A549 treated with Hydrocortisone at 1 μM for 4 hours (cell line): ENCODE measurements at places on chromosomes 13 and 19. TPM values are rescaled to one million over a fixed set of nuclear protein-coding genes. Genes with fewer than 3 reads are reported as not detected.

Gene SHISA7
- not detected in 5 replicates for total RNA-seq

Gene ZNF536
- total RNA-seq: 0.15 TPM in 1 of 5 replicates, not detected in the others

Gene HIF3A
- total RNA-seq: 0.03 to 0.09 TPM (median 0.05 TPM) in 4 of 5 replicates, not detected in the other

Gene SHD
- total RNA-seq: 0.07 TPM in 1 of 5 replicates, not detected in the others

Gene FFAR2
- not detected in 5 replicates for total RNA-seq

Gene ZNF550
- total RNA-seq: 2.1 to 4.0 TPM (median 3.6 TPM) in 5 replicates

Gene KXD1
- 85.3 to 105 TPM (median 101 TPM) in 5 replicates for total RNA-seq

Gene SERPINE3
- 0.07 TPM in 1 of 5 replicates, not detected in the others for total RNA-seq
